ENCODE measurements at places on chromosomes 2 and 18. TPM values are rescaled to one million over a fixed set of nuclear protein-coding genes. Genes with fewer than 3 reads are reported as not detected.

- DNase-seq, result no peak
Measured at GRCh38 chr2:170025223-170025622, 152.7 kb upstream of the MYO3B start.

- DNase-seq, result peak; percentile 67
Measured at GRCh38 chr2:128374001-128374710, 55.5 kb upstream of the HS6ST1 start.

DNA sequence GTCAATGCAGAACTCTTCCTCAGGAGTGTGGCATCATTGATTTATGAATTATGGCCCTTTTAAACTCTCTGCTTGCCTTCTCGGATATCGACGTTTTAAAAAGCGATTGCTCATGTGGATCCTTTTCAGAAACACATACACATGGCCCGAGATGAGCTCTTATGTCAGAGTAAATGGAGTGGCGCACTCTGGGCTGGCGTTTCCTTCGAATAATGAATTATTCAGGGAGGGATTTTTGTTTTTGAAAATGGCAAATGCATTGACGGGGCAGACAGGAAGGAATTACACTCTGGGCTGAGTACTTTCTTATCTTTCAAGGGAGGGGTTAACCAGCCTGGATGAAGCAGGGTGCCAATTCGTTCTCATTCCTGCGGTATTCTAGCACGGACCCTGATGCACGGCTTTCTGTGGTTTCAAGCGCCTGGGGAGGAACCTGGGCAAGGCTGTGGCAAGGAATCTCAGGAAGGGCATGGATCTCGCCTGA, 142.7 kb downstream of the PRKCE start:
- no peak for DNase-seq

Gene MEX3C
- total RNA-seq, result 30.7 TPM

DNA sequence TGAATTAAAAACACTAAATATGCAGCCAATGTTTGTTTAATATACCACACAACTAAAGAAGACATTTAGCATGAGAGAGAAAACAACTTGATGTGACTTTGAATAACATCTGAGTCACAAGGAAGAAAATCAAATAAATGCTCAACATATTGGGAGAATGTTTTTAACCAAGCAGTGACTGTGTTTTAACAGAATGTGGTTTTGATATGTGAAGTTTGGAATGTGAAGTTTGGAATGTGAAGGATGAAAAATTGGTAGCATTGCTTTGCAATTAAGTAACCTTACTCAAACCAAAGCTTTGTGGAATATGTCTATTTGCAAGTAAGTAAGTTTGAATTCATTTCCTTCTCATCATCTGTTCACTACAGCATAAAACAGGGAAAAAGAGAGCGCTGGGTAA, 128.2 kb upstream of the DNAJC10 start:
- DNase-seq, result no peak
